Osteocyte (in vitro differentiated cells): ENCODE measurements at places on chromosomes 13 and 19. TPM values are rescaled to one million over a fixed set of nuclear protein-coding genes. Genes with fewer than 3 reads are reported as not detected.

- no peaks in the 10 kb centered on the region for H3K36me3 ChIP-seq
- peaks cover 18% of the 10 kb centered on the region for H3K27me3 ChIP-seq
- no peak overlapping the region for H3K4me3 ChIP-seq
- H3K27ac ChIP-seq, result no peak overlapping the region
- H3K4me1 ChIP-seq, result peaks cover 2% of the 10 kb centered on the region
Observed at GRCh38 chr19:8329996-8330395, 8.7 kb downstream of the RPS28 start.

- no peak overlapping the region for H3K27ac ChIP-seq
- no peaks in the 10 kb centered on the region for H3K27me3 ChIP-seq
- H3K4me3 ChIP-seq, result no peak overlapping the region
- H3K36me3 ChIP-seq, result peaks cover 30% of the 10 kb centered on the region
Observed at GRCh38 chr19:5057860-5058259, 88.9 kb downstream of the KDM4B start.

The FOXO1 gene
- total RNA-seq, result 8.6 and 10.0 TPM in 2 replicates

GRCh38 chr19:23377276-23377675 is 18.0 kb downstream of the ZNF91 start:
- H3K4me3 ChIP-seq, result no peak overlapping the region
- H3K4me1 ChIP-seq, result no peaks in the 10 kb centered on the region
- H3K36me3 ChIP-seq, result peaks cover 81% of the 10 kb centered on the region
- no peak for DNase-seq
- H3K27me3 ChIP-seq, result no peaks in the 10 kb centered on the region
- no peak overlapping the region for H3K27ac ChIP-seq

- H3K27ac ChIP-seq, result no peak overlapping the region
- H3K27me3 ChIP-seq, result peaks cover 78% of the 10 kb centered on the region
- DNase-seq, result no peak
- H3K4me1 ChIP-seq, result peaks cover 13% of the 10 kb centered on the region
Observed at GRCh38 chr13:112055036-112055914, 11.7 kb upstream of the SOX1 start.

DNA sequence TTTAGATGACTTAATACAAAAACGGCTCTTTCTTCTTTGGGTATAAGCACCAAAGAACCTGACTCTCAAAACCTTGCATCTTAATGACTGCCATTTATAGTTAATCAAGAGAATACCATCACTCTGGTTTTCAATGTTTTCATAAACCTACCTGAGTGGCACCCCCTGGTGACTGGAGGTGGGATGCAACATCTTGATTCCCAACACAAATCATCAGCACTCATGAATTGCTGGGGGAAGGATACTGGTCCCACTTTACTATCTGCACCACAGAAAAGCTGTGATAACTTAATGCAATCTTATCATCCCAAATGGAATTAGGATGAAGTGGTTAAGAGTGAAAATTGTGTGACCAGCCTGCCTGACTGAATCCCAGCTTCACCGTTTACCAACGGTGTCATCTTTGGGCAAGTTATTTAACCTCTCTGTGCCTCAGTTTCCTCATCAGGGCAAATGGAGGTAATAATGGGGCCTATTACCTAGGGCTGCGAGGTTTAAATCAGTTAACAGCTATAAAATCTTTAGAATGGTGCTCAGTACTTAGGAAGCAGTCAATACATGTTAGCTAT is 366.4 kb downstream of the KLF12 start:
- no peak overlapping the region for H3K4me3 ChIP-seq
- no peak overlapping the region for H3K27ac ChIP-seq
- H3K36me3 ChIP-seq, result peaks cover 11% of the 10 kb centered on the region
- peaks cover 28% of the 10 kb centered on the region for H3K4me1 ChIP-seq

- H3K4me1 ChIP-seq, result no peaks in the 10 kb centered on the region
- DNase-seq, result no peak
- no peaks in the 10 kb centered on the region for H3K36me3 ChIP-seq
- no peak overlapping the region for H3K27ac ChIP-seq
Observed at GRCh38 chr13:109938255-109938936, 152.0 kb upstream of the IRS2 start.

- peaks cover 8% of the 10 kb centered on the region for H3K4me1 ChIP-seq
- peaks cover 3% of the 10 kb centered on the region for H3K36me3 ChIP-seq
- DNase-seq, result no peak
- H3K4me3 ChIP-seq, result no peak overlapping the region
- H3K27ac ChIP-seq, result no peak overlapping the region
Observed at GRCh38 chr19:49297403-49297802, 27.6 kb downstream of the SLC6A16 start.

- H3K36me3 ChIP-seq, result no peaks in the 10 kb centered on the region
- H3K27me3 ChIP-seq, result peaks cover 8% of the 10 kb centered on the region
- H3K4me1 ChIP-seq, result peaks cover 20% of the 10 kb centered on the region
- no peak overlapping the region for H3K4me3 ChIP-seq
- H3K27ac ChIP-seq, result no peak overlapping the region
Observed at GRCh38 chr13:23510544-23510916, 59.7 kb upstream of the TNFRSF19 start.

The ZNF416 gene
- total RNA-seq, result 6.5 and 6.8 TPM in 2 replicates

GRCh38 chr13:78420814-78421213 is 182.5 kb downstream of the POU4F1 start:
- no peaks in the 10 kb centered on the region for H3K36me3 ChIP-seq
- H3K4me3 ChIP-seq, result no peak overlapping the region
- DNase-seq, result no peak
- no peaks in the 10 kb centered on the region for H3K4me1 ChIP-seq
- H3K27ac ChIP-seq, result no peak overlapping the region
- H3K27me3 ChIP-seq, result no peaks in the 10 kb centered on the region

DNA sequence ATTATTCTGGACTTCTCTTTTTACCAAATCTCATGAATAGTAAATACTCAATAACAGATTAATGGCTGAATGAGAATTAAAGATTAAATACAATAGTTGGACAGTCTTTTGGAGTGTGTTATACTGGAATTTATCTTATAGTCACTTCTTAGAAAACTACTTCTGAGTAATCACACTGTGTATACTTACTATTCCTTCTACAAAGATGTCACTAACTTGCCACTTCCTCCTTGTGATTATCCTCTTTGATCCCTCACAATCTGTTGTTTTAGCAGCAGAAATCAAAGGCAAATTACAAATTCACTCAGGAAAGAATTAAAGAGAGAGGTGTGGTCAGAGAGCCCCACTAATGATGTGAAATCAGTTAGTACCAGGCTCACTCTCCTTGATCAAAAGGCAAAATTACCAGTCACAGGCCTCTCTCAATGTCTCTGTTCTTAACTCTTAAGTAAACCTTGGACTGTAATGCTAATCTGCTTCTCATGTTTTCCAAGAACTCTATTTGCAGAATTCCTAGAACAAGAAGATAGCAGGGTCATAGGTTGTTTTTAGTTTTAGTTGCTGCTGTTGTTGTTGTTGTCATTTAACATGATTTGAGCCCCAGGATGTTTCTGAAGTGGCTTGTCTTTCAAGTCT is 37.3 kb upstream of the FNDC3A start:
- peaks cover 27% of the 10 kb centered on the region for H3K27me3 ChIP-seq
- H3K4me3 ChIP-seq, result no peak overlapping the region
- no peak overlapping the region for H3K27ac ChIP-seq
- no peaks in the 10 kb centered on the region for H3K4me1 ChIP-seq

The PRR12 gene
- total RNA-seq, result 31.6 and 32.9 TPM in 2 replicates

The LRRC8E gene
- 3.3 and 3.5 TPM in 2 replicates for total RNA-seq

- DNase-seq, result no peak
- H3K4me3 ChIP-seq, result no peak overlapping the region
- H3K4me1 ChIP-seq, result no peaks in the 10 kb centered on the region
- H3K36me3 ChIP-seq, result no peaks in the 10 kb centered on the region
- H3K27me3 ChIP-seq, result peaks cover 9% of the 10 kb centered on the region
Observed at GRCh38 chr13:71237332-71237731, 629.7 kb downstream of the DACH1 start.

The RNF17 gene
- total RNA-seq, result not detected in 2 replicates

DNA sequence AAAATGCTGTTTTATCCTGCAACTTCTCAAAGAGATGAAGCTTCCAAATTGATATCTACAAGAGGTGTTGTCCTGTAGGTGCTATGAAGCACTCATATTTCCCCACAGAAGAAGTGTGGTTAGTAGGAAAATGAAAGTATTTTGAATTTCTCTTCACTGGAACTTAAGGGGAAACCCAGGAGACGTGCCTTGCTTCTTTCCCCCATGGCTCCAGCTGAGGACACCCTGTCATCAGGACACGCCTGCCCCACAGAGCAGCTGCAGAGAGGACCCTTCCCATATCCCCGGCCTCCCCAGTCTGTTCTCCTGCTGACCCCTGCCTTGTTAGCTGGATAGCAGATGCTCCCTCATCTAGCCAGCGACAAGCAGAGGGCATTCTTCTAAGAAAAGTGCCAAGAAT is 371.3 kb downstream of the COG6 start:
- no peak for DNase-seq
- H3K27me3 ChIP-seq, result no peaks in the 10 kb centered on the region
- H3K4me1 ChIP-seq, result peaks cover 3% of the 10 kb centered on the region
- H3K4me3 ChIP-seq, result no peak overlapping the region
- peaks cover 3% of the 10 kb centered on the region for H3K36me3 ChIP-seq
- H3K27ac ChIP-seq, result no peak overlapping the region

The SUPT5H gene
- total RNA-seq, result 130 and 132 TPM in 2 replicates

DNA sequence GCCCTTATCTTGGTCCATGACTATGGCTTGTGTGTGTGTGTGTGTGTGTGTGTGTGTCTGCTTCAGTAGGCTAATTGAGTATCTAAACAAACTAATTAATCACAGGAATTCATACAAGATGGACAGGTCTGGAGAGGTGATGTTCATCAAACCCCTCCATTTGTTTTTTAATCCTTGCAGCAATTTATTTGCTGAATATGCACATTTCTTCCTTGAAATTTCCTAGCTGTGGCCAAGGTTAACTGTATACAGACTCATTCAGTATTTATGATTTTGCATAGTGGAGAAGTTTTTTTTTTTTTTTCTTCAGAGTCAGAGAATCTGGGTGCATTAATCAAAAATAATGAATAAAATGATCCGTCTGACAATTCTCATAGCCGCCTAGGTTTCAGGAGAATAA is 74.7 kb upstream of the TSHZ3 start:
- no peak for DNase-seq
- H3K4me3 ChIP-seq, result no peak overlapping the region
- H3K36me3 ChIP-seq, result no peaks in the 10 kb centered on the region
- no peaks in the 10 kb centered on the region for H3K4me1 ChIP-seq

DNA sequence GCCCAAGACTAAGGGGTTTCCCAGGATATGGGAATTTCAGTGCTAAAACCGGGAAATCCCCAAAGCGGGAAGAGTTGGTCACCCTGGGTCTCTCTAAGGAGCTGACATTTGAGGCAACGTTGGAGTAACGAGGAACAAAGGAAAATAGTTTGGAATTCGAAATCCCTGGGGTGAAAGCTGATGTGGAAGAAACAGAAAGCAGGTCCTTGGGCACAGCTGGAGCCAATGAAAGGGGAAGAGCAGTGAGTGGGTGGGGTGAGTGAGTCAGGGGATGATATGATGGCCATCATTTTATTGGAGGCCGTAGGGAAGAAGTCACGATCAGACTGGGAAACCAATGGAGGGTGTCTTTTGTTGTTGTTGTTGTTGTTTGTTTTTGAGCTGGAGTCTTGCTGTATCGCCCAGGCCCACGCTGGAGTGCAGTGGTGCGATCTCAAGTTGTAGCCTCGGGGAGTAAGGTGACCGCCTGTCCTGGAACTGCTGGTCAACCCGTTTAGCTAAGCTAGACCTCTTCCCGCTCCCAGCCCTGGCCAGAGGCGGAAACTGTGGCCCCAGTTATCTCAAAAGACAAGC is 3.4 kb upstream of the RFX2 start:
- no peaks in the 10 kb centered on the region for H3K36me3 ChIP-seq
- peaks cover 15% of the 10 kb centered on the region for H3K4me1 ChIP-seq
- no peak overlapping the region for H3K4me3 ChIP-seq

The ZNF132 gene
- total RNA-seq, result 0.71 and 1.2 TPM in 2 replicates

DNA sequence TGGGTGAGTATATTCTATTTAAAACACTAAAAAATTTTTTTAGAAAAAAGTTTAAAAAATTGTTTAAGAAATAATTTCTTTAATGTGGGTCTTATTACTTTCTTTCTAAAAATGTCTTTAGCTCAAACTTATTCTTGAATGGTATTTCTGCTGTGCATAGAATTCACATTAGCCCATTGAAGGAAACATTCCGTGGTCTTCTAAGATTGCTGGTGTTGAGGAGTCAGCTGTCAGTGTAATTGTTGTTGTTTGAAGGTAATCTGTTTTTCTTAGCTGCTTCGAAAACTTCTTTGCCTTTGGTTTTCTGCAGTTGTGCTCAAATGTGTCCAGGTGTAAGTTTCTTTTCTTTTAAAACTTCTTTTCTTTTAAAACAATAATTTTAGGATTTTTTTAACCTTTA is 85.4 kb upstream of the KLF12 start:
- DNase-seq, result no peak
- H3K27me3 ChIP-seq, result no peaks in the 10 kb centered on the region
- H3K4me3 ChIP-seq, result no peak overlapping the region
- no peak overlapping the region for H3K27ac ChIP-seq
- peaks cover 62% of the 10 kb centered on the region for H3K4me1 ChIP-seq

GRCh38 chr19:17312189-17313113 is 3.1 kb downstream of the DDA1 start:
- peaks cover 10% of the 10 kb centered on the region for H3K36me3 ChIP-seq
- no peak for DNase-seq

GRCh38 chr19:2477732-2478191 is 1.8 kb downstream of the GADD45B start:
- H3K4me3 ChIP-seq, result peak overlapping the region; percentile 99
- no peak for DNase-seq
- H3K27ac ChIP-seq, result peak overlapping the region; percentile 95
- peaks cover 28% of the 10 kb centered on the region for H3K4me1 ChIP-seq

DNA sequence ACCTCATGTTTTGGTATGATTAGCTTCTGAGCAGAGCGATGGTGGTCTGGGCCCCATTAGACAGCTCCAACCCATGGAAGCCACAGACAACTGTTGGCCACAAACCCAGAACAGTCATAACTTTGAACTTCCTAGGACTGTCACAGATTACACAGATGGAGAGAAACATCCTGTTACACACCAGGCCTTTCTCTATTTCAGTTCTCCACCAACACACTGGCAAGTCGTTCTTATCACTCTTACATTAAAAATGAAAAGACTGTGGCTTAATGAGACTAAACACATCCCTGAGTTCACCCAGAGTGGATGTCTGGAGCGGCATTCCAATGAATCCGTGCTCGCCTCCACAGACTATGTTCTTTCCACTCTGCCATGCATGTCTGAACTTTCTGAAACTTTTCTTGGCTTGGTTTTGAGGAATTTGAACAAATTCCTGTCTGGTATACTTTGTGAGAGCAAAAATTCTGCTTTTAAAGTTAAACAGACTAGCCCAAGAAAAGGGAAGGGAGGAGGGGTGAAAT is 109.1 kb downstream of the NALCN start:
- no peaks in the 10 kb centered on the region for H3K27me3 ChIP-seq
- peaks cover 69% of the 10 kb centered on the region for H3K4me1 ChIP-seq
- H3K27ac ChIP-seq, result peak overlapping the region; percentile 96
- peak overlapping the region; percentile 27 for H3K4me3 ChIP-seq
- no peak for DNase-seq
